ENCODE measurements at places on chromosomes 13 and 19. TPM values are rescaled to one million over a fixed set of nuclear protein-coding genes. Genes with fewer than 3 reads are reported as not detected.

Gene APOC4
- not detected for total RNA-seq

Gene ICAM5
- 2.5 TPM for total RNA-seq

Gene MAG
- total RNA-seq, result not detected

Gene SIGLEC6
- total RNA-seq, result not detected

Gene DAND5
- total RNA-seq, result not detected

Gene APOC1
- total RNA-seq, result 8.0 TPM

Gene LILRB5
- not detected for total RNA-seq

Gene PSG4
- total RNA-seq, result 0.17 TPM

Gene CLEC4G
- not detected for total RNA-seq

Gene ADPRHL1
- total RNA-seq, result 1.5 TPM

Gene TUBA3C
- total RNA-seq, result not detected

Gene SPTBN4
- total RNA-seq, result 6.6 TPM

Gene SMG9
- total RNA-seq, result 6.1 TPM

Gene TMC4
- 0.26 TPM for total RNA-seq

Gene GIPC3
- total RNA-seq, result under 0.01 TPM

Gene TMEM150B
- total RNA-seq, result not detected

Gene CELF5
- not detected for total RNA-seq

Gene NXNL1
- total RNA-seq, result not detected

Gene NLRP11
- total RNA-seq, result under 0.01 TPM

Gene DMKN
- total RNA-seq, result 29.3 TPM

Gene PPM1N
- 2.8 TPM for total RNA-seq

Gene MPV17L2
- total RNA-seq, result 4.1 TPM

Gene ZNF256
- 5.1 TPM for total RNA-seq

Gene PIK3R2
- total RNA-seq, result 10.1 TPM

Gene GPR12
- not detected for total RNA-seq

Gene PTH2
- not detected for total RNA-seq

Gene ZNF541
- total RNA-seq, result not detected

Gene HSPH1
- total RNA-seq, result 40.6 TPM

Gene TEX26
- total RNA-seq, result 0.26 TPM

Gene KL
- total RNA-seq, result under 0.01 TPM
